ENCODE measurements at places on chromosomes 7 and 10.

- no peak for DNase-seq
Measured at GRCh38 chr10:101405001-101405400, 51.0 kb downstream of the BTRC start.

GRCh38 chr10:119680650-119681081, 29.5 kb downstream of the BAG3 start:
- DNase-seq, result no peak

GRCh38 chr7:66421830-66422475, 206.7 kb upstream of the KCTD7 start:
- DNase-seq, result no peak

DNA sequence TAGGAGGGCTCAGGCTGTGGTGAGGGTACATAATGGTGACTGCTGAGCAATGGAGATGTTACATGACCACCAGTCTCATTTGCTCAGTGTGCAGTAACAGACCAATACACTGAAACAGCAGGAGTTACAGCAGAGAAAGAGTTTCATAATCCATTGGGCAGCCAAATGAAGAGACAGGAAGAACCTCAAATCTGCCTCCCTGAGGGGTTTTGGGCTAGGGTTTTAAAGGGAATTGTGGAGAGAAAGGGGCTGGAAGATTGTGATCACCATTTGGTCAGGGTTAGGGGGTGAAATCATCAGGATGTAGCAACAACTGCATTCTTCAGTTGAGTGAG, 838.3 kb downstream of the GRID1 start:
- DNase-seq, result no peak

- DNase-seq, result no peak
Measured at GRCh38 chr7:45417268-45417667, 156.9 kb upstream of the ADCY1 start.

- no peak for DNase-seq
Measured at GRCh38 chr7:49630513-49630912, 142.9 kb upstream of the VWC2 start.

- DNase-seq, result no peak
Measured at GRCh38 chr10:32972460-32972859, 14.4 kb upstream of the ITGB1 start.

Data from activated CD4-positive, alpha-beta T cell treated with anti-CD3 and anti-CD28 coated beads, Interleukin-10, Interleukin-2, amounts not matched to agents 100 ng/mL and 50 ng/mL, durations not matched to agents 16 hours and 8 hours (primary cell).